ENCODE measurements at places on chromosomes 16 and 17.

GRCh38 chr17:21297026-21297520 is 12.6 kb downstream of the MAP2K3 start:
- DNase-seq, result no peak

DNA sequence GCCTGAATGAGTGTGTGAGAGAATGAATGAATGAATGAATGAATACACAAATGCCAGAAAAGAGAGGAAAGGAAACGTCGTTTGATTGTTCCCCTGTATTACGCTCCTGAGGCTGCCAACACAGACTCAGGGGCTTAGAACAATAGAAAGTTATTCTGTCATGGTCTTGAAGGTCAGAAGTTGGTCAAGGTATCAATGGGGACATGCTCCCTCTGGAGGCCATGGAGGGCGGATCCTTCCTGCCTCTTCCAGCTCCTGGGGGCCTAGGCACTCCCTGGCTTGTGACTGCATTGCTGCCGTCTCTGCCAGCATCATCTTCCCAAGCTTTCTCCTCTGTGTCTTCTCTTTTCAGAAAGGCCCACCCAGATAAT is 1.5 kb upstream of the SLC38A8 start:
- DNase-seq, result no peak

DNA sequence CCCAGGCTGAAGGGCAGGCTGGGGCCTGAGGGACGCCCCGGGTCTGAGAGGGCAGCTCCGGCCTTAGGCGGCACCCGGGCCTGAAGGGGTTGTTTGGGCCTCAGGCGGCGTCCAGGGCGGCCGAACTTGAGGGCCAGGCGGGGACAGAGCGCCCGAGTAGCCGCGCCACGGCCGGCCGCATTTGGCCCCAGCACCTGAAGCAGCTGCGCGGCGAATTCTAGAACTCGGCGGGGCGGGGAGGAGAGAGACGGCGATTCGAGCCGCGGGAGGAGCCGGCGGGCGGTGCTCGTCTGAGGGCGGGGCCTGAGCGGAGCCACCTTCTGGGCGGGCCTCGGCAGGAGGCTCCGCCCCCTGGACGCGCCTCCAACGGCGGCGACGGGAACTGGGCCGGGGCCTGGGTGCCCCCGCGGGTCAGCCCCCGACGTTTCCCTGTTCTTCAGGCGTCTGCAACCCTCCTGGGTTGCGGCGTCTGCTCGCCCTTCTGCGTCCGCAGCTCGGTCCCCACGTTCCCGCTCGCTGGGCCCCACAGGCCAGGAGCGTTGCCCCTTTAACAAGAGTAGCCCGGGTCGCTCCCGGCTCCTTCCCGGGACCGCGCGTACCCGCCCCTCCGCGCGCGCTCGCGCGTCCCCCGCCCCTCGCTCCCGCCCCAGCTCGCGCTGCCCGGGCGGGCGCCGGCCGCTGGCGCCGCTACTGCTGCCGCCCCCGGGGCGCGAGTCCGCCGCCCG is at the start of the genes INCA1 and KIF1C:
Gene INCA1, minus strand, starts transcription at position 221 of the 725 bp plus-strand sequence. CDS start 3,085 bp downstream, outside the sequence.
Gene KIF1C, plus strand, starts transcription at position 649 of the 725 bp plus-strand sequence. CDS start 2,297 bp downstream, outside the sequence.
- DNase-seq, result peak; percentile 95

GRCh38 chr17:75634754-75635609 is 1.7 kb downstream of the SMIM5 start:
- DNase-seq, result no peak

DNA sequence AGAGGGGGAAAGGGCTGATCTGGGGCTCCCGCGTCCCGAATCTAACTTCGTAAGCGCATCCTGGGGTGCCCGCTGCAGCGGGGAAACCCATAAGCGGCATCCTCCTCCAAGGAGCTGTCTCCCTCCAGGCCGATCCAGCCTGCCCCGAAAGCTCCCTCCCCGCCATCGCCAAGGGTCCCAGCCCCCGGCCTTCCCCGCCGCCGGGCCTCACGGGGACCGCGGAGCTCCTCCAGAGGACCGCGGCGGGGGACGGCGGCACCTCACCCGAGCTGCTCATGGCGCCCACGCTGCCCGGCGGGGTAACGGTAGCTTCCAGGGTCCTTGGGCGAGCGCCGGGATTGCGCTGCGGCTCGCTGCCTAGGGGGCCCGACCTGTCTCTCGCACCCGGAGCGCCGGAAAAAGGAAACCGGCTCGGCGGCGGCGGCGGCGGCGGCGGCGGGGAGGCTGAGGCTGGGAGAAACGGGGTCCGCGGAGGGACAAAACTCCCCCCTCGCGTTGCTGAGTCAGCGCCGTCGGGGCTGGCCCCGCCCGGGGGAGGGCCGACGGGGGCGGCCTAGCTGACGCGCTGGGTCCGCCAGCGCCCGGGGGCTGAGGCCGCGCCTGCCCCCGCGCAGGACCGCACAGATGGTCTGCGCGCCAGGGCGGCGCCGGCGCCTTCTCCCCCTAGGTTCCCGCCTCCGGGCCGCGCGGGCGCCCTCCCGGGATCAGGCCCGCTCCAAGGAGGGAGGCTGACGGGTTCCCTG is at the start of gene BLMH:
Gene BLMH, minus strand, starts transcription at position 402 of the 743 bp plus-strand sequence. Its CDS starts 125 bp downstream, at position 277.
- DNase-seq, result peak; percentile 78

DNA sequence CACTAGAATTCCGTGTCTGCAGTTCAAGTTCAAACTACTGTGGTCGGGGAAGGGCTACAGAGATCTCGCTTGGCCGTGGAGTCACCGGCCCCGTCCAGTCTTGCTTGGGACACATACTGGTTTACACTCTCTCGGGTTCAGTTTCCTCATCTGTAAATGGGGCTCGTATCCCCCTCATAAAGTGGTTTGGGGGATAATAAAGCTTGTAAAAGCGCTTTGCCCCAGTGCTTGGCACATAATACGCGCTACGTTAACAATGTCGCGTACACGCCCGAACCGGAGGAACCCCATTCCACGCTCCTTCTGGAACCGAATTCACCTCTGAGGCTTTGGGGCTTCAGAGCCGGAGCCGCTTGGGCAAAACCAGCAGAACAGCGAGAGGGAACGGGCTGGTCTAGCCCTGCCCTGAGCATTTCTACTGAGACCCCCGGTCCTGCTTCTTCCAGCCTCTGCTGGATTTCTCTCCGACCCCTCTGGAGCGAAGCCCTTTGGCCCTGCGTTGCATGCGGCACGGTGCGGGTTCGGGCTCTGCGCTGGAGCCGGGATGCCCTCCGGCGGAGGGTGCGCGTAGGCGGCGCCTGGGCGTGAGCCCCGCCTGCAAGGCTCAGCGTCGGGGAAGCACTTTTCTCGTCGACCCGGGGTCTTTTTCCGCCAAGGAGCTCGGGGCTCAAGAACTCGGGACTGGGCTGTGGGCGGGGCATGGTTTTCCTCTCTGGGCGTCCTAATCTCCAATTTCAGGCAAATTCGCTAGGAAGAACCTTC is 26.1 kb upstream of the HOXB13 start:
- no peak for DNase-seq

- no peak for DNase-seq
Measured at GRCh38 chr17:17893801-17894644, 57.2 kb upstream of the SREBF1 start.

- no peak for DNase-seq
Measured at GRCh38 chr16:86573646-86574508, 4.5 kb upstream of the FOXL1 start.

GRCh38 chr17:81128774-81129173 is 36.5 kb upstream of the PVALEF start:
- no peak for DNase-seq

DNA sequence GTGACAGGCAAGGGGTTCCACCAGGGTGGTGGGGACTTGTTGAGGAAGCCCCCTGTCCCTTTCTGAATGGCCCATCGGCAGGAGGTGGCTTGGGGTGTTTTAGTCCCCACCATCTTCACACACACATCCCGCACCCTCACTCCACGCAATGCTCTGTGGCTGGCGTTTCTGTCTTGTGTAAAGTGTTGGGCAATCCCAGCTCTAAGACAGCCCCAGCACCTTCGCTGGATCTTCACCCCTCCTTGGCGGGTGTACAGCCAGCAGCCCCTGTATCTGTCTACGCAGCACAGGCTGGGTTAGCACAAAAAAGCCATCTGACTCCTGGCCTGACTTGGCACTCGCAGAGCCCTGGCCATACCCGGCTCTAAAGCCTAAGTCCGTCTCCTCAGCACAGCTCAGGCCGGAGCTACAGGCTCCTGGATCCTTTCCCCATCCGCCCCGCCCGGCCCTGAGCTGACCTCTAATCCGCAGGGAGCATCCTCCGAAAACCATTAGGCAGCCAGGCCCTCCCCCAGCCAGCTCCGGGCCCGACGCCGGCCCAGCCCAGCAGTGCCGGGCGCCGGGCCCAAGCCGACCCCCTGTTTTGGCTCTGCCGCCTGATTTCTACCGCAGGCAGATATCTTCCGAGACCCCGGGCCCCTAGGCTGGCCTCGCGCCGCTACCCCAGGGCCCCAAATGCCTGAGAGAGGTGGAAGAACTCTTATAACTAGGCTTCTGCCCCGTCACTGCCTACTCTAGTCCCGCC is 42.4 kb upstream of the TAC4 start:
- no peak for DNase-seq

GRCh38 chr16:76946879-76947278 is 244.1 kb upstream of the MON1B start:
- DNase-seq, result no peak

- no peak for DNase-seq
Measured at GRCh38 chr17:47288531-47289116, 35.0 kb downstream of the ITGB3 start.

DNA sequence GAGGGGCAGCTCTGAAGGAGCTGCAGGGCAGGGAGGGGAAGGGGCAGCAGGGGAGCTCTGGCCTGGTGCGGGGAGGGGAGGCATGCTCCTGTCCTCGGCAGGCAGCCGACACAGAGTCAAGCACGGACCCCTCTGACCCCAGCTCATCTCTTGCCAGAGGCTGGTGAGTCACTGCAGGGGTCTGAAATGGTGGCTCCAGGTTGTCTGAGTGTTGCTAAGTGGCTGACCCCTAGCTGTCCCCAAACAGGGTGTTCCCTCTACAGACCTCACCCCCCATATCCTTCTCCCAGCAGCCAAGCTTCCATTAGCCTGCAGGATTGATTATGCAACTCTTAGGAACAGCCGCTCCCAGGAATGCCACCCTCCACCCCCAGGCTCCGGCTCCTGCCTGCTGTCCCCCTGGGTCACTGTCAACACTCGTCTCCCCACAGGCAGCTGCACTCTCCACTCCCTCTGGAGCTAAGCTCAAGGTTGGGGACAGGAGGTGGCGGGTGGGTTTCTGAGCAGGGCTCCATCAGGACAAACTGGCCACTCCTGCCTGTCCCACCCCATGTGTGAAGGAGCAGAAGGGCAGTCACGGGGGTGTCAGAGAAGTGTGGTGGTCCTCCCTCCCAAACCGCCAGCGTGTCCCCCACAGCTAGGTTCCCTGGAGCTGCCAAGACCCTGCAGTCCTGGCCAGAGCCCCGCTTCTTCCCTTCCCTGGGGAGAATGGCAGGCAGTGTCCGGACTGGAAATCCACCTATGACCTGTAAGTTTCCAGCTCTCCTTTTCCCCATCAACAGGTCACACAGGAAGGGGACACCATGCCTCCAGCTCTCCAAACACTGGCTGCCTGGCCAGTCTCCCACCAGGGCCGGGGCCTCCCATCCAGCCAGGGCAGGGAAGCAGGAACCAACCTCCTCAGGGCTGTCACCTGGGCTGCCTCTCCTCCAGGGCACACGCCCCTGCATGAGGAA is 1.0 kb downstream of the MYLK3 start:
- DNase-seq, result no peak

- no peak for DNase-seq
Measured at GRCh38 chr16:81519301-81520150, 74.9 kb downstream of the CMIP start.

DNA sequence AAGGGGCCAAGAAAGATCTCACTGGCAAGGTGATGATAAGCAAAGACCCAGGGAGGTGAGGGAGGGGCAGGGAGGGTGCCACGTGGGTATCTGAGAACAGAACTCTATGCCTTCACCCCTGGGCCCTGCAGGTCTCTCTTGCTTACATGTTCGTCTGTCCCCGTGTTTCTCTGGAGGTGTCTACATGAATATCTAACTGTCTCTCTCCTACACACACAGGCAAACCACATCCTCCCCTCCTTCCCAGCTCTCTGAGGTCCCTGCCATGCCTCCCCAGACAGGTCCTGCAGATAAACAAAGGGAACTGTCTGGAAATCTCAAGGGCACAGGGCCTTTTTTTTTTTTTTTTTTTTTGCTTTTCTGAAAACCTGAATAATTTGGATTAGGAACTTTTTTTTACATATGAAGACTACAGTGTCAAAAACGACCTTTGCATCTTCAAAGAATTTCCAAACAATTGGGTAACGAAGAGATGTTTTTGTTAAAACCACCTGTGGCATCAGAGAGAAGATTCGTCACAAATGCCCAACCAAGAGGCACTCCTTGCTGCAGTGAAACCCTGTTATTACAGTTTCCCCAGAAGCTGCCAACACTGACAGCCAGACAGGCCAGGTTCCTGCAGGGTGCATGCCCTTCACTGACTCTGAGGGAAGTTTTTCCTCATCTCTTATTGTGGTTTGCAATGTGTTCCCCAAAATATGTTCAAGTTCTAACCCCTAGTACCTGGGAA is 17.8 kb downstream of the PLLP start:
- DNase-seq, result no peak

GRCh38 chr16:23836404-23837311 is 875 bp downstream of the PRKCB start:
- no peak for DNase-seq

- DNase-seq, result no peak
Measured at GRCh38 chr17:67388986-67389385, 11.9 kb downstream of the PITPNC1 start.

DNA sequence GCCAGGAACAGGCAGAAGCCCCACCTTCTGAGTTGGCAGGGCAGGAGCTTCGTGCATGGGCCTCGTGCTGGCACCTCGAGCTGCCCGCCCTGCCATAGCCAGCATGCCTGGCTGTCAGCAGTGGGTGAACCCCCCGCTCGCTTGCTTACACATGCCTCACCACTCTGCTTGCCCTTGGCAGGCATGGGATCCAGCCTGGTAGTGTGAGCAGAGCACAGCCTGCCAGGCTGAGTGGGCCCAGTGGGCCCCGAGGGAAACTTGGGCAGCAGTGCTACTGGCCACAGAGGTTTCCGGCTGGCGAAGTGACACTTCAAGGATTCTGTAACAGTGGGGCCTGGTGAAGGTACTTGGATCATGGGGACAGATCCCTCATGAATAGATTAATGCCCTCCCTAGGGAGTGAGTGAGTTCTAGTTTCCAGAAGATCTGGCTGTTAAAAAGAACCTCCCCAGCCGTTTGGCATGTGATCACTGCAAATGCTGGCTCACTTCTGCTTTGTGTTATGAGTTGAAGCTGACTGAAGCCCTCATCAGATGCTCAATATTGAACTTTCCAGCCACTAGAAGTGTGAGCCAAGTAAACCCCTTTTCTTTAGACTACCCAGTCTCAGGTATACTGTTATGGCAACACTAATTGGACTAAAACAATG is 114.7 kb downstream of the BCAS3 start:
- no peak for DNase-seq

DNA sequence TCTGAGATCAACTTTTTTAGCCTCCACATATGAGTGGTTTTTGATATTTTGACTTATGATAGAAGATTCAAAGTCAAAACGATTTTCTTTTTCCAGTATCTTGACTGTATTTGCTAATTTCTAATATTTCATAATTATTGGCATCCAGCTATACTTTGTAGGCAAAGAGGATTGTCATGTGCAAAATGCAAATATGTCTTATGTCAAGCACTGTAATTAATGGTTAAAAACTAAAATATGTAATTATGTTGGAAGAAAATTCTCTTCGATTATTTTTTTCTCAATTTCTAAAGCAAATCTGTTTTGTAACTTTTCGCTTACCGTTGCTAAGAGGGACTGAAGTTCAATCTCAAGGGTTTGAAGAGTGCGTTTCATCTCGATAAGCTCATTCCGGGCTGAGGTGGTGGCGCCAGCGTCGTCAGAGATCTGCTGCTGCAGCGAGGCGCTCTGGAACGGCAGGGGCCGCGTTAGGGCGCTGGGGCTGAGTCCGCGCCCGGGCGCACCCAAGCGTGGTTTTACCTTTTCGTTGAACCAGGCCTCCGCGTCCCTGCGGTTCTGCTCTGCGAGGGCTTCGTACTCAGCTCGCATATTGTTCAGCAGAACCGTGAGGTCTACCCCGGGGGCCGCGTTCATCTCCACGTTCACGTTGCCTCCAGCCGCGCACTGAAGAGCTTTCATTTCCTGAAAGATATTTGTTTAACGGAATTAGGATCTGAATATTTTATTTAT is 3.0 kb downstream of the KRT27 start:
- DNase-seq, result no peak

All from left lobe of liver (tissue), 2 donors.